DND-41 (cell line): ENCODE measurements at places on chromosomes 16 and 17.

DNA sequence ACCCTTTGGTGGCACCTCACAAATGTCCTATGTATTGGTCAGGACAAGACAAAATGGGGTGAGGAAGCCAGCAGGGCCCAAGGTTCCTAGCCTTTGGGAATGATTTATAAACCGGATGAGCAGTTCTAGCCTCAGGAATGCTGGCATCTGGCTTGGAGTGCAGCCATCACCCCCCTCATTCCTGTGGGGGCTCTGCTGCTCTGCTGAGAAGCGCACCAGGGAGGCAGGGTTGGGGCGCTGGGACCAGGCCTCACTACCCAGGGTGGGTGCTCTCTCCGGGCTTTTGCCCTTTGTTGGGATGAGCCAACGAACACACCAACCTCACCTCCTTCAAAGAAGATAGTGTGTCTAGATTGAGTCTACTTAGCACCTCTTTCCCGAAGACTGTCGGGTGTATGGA, 39.2 kb downstream of the TMEM11 start:
- DNase-seq, result no peak

DNA sequence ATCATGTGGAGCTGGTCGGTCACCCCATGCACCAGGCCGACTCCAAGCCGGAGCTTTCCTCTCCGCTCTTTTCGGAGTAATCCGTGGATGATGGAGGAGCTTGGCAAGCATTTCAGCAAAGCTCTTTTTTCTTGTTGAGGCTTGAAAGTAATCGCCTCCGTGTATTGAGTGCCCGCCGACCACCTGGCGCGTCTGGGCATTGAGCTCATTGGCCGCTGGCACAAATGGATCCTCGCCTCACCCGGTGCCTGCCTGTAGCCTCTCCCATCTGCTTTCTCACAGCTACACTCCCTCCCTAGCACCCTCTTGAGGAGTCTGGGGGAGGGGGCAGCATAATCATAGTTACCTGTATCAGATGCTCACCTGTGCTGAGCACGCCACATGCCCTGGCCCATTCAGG, 148.9 kb downstream of the CMIP start:
- DNase-seq, result no peak

DNA sequence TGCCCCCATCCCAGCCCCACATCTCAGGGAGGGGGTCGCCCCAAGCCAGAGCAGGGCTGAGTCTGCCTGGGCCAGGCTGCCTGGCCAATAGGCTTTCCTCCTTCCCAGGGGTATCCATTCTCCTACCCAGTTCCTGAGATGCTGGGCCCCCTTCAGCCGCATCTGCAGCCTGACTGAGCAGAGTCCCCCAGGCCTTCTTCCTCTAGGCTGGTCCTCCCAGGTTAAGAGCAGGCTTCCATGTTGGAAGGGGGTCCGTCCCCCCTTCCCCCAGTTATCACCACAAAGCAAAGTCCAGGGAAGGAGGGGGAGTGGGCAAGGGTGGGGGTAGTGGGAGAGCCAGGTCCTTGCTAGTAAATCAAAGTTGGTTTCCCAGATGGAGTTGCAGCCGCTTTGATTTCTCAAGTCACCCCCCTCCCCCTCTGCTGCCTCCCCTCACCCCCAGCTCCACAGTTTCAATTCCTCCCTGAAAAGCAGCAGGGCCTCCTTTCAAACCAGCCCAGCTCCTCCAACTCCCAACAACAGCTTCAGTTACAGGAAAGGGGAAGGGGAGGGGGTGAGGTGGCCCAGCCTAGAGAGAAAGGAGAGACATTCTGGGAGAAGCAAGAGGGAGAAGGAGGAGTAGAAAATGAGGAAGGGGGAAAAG, 9.5 kb upstream of the FZD2 start:
- DNase-seq, result no peak

DNA sequence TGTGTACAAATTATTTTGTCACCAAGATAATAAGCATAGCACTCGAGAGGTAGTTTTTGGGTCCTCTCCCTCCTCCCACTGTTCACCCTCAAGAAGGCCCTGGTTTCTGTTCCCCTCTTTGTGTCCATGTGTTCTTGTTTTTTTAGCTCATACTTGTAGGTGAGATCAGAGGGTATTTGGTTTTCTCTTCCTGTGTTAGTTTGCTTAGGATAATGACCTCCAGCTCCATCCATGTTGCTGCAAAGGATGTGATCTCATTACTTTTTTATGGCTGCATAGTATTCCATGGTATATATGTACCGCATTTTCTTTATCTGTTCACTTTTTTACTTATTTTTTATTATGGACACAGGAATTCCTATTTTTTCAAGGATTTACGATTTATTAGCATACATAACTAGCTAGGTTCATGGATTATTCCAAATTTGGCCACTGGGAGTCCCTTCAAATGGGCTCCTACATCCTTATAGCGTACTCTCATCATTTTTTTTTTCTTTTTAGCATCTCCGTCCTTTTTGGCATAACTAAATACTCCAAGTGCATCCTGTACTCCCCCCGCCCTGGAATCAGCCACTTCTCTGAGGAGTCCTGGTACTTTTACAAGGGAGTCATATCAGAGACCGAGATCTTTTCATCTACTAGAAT, 7.3 kb downstream of the TADA2A start:
- DNase-seq, result no peak

GRCh38 chr17:57559634-57560318, 185.3 kb downstream of the CCDC182 start:
- DNase-seq, result no peak

DNA sequence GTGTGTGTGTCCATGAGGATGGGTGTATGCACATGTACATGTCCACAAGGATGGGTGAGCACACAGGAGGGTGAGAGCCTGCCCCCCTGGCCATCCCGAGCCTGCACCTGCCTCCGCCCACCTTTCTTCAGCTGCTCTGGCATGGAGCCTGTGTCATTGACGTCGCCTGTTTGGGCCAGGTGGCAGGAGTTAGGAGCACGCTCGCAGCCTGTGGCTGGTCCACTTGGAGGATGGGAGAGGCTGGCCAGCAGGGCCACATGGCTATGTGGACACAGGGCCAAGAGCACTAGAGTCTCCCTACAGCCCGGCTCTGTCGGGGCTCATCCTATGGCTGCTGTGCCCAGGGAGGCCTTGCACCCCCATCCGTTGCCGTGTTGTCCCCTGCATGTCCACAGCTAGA, 21.4 kb downstream of the BAHCC1 start:
- DNase-seq, result no peak

DNA sequence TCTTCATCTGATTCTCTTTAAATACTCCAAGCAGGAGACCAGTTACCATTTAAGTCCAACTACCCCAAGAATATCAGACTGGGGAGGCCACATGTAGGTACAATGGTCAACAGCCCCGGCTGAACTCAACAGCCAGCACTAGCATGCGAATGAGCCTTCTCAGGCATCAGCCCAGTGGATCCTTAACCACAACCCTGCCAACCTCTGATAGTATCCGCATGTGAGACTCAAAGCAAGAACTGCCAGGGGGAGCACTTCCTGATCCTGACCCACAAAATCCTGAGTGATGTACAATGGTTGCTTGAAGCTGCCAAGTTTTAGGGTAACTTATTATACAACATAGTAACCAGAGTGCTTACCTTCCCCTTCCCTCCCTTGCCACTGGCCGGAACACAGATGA, 4.0 kb downstream of the PYY start:
- no peak for DNase-seq

DNA sequence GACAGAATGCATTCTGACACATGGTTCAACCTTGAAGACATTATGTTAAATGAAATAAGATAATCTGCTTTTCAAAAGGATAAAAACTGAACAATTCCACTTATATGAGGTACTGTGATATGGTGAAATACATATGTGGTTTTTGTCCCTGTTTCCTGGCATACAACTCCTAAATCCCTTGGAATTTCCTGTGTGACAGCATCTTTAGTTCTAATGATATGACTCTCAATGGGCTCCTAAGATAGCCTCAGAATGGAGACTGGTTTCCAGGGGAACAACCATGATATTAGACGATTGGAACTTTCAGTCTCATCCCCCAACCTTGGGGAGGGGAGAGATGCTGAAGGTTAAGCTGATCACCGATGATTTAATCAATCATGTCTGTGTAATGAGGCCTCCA, 37.7 kb upstream of the PHLPP2 start:
- DNase-seq, result no peak
